ENCODE measurements at places on chromosomes 2 and 18. TPM values are rescaled to one million over a fixed set of nuclear protein-coding genes. Genes with fewer than 3 reads are reported as not detected.
A peak's percentile ranks its signal among the peaks of the same experiment; 100 is the strongest.

Gene SERPINB4
- not detected for total RNA-seq

Gene OTX1
- 0.26 TPM for total RNA-seq

Gene CFAP65
- total RNA-seq: not detected

GRCh38 chr18:74534150-74534969, at the start of gene CNDP1:
TSS of gene CNDP1 (plus strand) at chr18:74534500. CDS start at chr18:74534668, 168 bp downstream.
- H3K27ac ChIP-seq: no peak within 1 kb of the TSS
- H3K27me3 ChIP-seq: no peaks in the 10 kb centered on the region

- peak overlapping the region; percentile 42 for H3K4me3 ChIP-seq
- H3K4me1 ChIP-seq: peaks cover 23% of the 10 kb centered on the region
- no peak for DNase-seq
- H3K27ac ChIP-seq: peak overlapping the region; percentile 72
Observed at GRCh38 chr2:235666213-235666781, 172.5 kb downstream of the AGAP1 start.

DNA sequence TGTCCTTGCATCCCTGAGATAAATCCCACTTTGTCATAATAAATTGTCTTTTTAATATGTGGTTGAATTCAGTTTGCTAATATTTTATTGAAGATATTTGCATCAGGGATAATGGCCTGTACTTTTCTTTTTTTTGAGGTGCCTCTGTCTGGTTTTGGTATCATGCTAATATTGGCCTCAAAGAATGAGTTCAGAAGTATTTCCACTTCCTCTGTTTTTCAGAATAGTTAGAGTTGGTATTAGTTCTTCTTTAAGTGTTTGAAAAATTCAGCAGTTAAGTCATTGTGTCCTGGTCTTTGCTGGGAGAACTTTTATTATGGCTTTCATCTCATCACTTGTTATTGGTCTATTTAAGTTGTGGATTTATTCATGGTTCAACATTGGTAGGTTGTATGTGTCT, 464.1 kb upstream of the CRIM1 start:
- no peak for DNase-seq
- H3K4me3 ChIP-seq: no peak overlapping the region
- no peaks in the 10 kb centered on the region for H3K27me3 ChIP-seq
- no peak overlapping the region for H3K27ac ChIP-seq

- H3K27ac ChIP-seq: no peak overlapping the region
- H3K36me3 ChIP-seq: peaks cover 3% of the 10 kb centered on the region
- no peaks in the 10 kb centered on the region for H3K27me3 ChIP-seq
- DNase-seq: no peak
- H3K4me1 ChIP-seq: no peaks in the 10 kb centered on the region
Observed at GRCh38 chr2:135202751-135203150, 150.7 kb downstream of the RAB3GAP1 start.

- H3K27me3 ChIP-seq: no peaks in the 10 kb centered on the region
- DNase-seq: no peak
- no peak overlapping the region for H3K4me3 ChIP-seq
- no peak overlapping the region for H3K27ac ChIP-seq
Observed at GRCh38 chr2:88248280-88248828, 78.2 kb downstream of the THNSL2 start.

DNA sequence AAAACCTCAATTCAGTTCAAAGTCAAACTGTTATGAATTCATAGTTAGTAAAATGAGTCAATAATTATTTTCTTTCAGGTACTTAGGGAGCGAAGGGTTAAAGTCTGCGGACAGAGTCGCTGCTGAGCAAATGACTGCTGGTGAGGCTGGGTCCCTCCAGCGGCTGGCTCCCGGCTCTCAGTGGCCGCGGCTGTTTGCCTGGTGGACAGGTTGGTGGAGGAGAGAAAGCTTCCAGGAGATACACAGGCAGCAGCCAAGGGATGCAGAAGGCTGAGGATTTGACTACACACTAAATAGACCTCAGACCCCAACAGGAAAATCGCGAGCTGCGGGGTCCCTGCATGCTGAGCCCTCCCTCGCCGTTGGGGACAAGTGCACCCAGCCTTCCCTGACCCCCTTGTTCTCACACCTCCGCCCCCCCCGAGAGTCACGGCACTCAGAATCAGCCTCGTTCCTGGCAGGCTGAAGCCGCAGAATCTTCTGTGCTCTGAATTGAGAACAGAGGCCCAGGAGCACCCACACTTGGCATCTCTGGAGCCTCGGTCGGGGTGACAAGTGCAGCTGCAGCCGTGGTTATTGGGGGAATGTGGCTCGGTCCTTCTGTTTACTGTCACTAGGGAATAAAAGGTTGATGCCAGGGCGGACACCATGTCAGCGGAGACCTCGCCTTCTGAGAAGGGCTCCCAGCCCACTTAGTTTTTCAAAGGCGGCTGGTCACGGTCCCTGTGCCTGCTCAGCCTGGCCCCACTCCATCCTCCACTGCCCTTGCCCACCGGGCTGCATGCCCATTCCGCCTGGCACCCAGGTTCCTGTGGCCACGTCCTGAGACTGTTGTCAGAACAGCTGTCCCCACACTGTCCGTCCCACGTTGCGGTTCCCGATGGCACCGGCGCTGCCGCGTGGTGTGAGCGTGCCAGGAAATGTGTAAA, 74.0 kb downstream of the SLC66A2 start:
- no peaks in the 10 kb centered on the region for H3K27me3 ChIP-seq
- H3K4me1 ChIP-seq: peaks cover 9% of the 10 kb centered on the region
- DNase-seq: no peak
- H3K27ac ChIP-seq: no peak overlapping the region
- no peaks in the 10 kb centered on the region for H3K36me3 ChIP-seq

DNA sequence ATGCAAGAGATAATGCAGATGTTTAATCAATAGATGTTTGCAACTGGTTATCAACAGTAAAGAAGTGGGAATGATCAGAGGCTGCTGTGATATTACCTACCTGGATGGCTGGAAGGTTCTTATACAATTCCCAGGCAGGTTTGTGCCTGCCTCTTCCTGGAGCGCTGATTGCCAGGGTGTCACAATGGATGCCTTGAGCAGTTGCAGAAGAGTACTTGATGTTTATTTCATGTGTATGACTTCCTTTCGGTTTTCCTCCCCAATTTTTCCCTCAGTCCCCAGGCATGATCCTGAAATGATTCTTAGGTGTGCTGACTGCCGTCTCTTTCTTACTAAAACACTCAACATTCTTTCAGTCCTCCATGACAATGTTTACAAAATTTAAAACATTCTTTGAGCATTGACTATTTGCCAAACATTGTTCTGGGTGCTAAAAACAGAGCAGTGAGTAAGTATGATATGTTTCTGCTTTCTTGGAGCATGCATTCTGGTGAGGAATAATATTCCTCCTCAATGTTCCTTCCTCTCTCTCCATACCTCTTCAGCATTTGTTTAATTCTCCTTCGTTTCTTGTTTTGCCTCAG, 416.6 kb upstream of the TRIB2 start:
- no peak for DNase-seq
- no peaks in the 10 kb centered on the region for H3K36me3 ChIP-seq
- H3K4me1 ChIP-seq: peaks cover 19% of the 10 kb centered on the region
- no peaks in the 10 kb centered on the region for H3K27me3 ChIP-seq

DNA sequence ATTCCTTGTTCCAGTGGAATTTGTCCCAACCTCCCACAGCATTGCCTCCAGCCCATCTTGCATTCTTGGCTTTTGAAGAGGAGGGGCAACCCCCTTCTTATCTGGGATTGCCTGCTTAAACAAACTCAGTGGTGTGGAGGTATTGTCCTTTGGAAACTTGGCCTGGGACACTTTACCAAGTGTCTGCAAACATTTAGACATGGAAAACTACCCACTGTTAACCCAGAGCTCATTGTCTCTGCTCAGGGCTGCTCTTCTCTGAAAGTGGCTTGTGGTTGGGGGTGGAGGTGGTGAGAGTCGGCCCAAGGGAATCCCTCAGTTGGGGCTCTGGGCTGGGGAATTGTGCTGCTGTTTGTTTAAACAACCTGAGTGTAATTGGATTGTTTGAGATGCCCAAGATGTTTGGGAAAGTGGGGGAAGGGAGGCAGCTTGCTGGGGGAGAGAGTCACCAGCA, 178.3 kb upstream of the GATA6 start:
- H3K36me3 ChIP-seq: no peaks in the 10 kb centered on the region
- H3K4me3 ChIP-seq: no peak overlapping the region
- no peaks in the 10 kb centered on the region for H3K4me1 ChIP-seq
- no peak for DNase-seq
- H3K27me3 ChIP-seq: no peaks in the 10 kb centered on the region

- no peak overlapping the region for H3K4me3 ChIP-seq
- no peaks in the 10 kb centered on the region for H3K4me1 ChIP-seq
- no peaks in the 10 kb centered on the region for H3K36me3 ChIP-seq
- no peak overlapping the region for H3K27ac ChIP-seq
- H3K27me3 ChIP-seq: no peaks in the 10 kb centered on the region
- peak; percentile 85 for DNase-seq
Observed at GRCh38 chr2:112149194-112149593, 11.0 kb downstream of the FBLN7 start.
